ENCODE measurements at places on chromosomes 4 and X. TPM values are rescaled to one million over a fixed set of nuclear protein-coding genes. Genes with fewer than 3 reads are reported as not detected.

PDZD11 gene
- total RNA-seq, result 91.9 TPM

IGFBP7 gene
- total RNA-seq, result 251 TPM

PCDH7 gene
- total RNA-seq, result 0.11 TPM

RAB40A gene
- total RNA-seq, result not detected

UGT8 gene
- 0.23 TPM for total RNA-seq

CACNA1F gene
- not detected for total RNA-seq

AR gene
- 2.7 TPM for total RNA-seq

NAP1L3 gene
- total RNA-seq, result 0.27 TPM

STARD8 gene
- 1.8 TPM for total RNA-seq

All from A549 treated with GW870086 at 1 μM for 4 hours (cell line).